ENCODE measurements at places on chromosomes 5 and 9.

DNA sequence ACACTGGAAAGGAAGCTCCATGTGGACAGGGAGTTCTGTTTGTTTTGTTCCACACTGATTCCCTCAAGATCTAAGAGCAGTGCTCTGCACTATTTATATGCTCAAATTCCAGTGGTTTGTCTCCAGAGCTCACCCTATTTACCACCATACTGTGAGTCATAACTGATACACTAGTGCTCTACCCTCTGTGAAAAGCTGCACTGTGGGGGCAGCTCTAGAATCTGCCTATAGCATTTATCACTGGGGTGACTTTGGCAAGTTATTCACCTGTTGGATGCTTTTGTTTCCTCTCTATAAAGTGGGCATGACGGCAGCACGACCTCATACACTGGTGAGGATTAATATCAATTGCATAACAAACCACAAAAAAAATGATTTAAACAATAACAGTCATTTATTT is 307.8 kb downstream of the NR2F1-AS1 start:
- no peak for DNase-seq

GRCh38 chr9:70257502-70257901 is 1.3 kb upstream of the SMC5 start:
- DNase-seq, result no peak

- no peak for DNase-seq
Observed at GRCh38 chr9:100112677-100113336, 13.8 kb downstream of the INVS start.

GRCh38 chr9:129126749-129127618 is 15.8 kb downstream of the PTPA start:
- no peak for DNase-seq

DNA sequence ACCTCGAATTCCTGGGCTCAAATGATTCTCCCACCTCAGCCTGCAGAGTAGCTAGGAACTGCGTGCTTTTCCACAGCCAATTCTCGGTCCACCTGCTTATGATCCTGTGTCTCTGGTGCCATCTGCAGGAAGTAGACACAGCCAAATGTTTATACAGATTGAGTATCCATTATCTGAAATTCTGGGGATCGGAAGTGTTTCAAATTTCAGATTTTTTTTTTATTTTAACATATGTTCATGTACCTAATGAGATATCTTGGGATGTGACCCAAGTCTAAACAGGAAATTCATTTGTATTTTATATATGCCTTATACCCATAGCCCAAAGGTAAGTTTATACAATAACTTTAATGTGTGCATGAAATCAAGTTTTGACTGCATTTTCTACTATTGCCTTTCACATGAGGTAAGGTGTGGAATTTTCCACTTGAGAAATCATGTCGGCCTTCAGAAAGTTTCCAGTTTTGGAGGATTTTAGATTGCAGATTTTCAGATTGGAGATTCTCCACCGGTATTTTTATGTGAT is 89.5 kb downstream of the ESM1 start:
- no peak for DNase-seq

DNA sequence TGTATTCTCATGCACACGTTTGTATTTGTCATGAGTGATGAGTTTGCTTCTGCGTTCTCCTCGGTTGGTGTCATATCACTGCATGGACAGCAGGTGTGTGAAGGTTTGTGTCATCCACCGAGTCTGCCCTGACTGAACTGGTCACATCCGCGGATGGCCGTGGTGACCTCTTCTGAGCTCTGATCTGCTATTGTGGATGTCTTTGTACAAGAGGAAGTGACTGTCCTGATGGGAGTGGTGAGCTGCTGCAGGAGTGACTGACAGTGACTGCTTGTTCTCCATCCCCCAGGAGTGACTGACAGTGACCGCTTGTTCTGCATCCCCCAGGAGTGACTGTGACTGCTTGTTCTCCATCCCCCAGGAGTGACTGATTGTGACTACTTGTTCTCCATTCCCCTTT is 69.9 kb downstream of the EHMT1 start:
- DNase-seq, result no peak

GRCh38 chr5:76960004-76960625 is 7.3 kb downstream of the CRHBP start:
- DNase-seq, result no peak

DNA sequence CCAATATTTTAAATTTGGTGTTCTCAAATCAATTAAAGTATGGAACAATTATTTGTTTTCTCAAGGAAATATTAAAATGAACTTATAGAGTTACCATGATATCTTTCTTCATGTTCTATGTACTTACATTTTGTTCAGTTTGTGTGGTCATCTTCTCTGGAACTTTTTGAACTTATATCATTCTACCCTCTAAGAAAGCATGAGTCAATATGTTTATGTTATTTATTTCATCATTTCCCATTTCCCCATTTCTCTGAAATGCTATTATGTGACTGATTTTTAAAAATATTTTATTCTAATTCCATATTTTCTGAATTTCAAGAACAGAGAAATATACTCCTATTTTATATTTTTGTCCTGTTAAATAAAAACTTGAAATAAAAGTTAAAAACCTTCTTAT is 123.5 kb upstream of the ACOT12 start:
- no peak for DNase-seq
